Fibroblast of skin of left biceps (primary cell): ENCODE measurements at places on chromosomes 11 and 22.

GRCh38 chr11:86891036-86891435 lies 64.2 kb downstream of the FZD4 start:
- no peak for DNase-seq

DNA sequence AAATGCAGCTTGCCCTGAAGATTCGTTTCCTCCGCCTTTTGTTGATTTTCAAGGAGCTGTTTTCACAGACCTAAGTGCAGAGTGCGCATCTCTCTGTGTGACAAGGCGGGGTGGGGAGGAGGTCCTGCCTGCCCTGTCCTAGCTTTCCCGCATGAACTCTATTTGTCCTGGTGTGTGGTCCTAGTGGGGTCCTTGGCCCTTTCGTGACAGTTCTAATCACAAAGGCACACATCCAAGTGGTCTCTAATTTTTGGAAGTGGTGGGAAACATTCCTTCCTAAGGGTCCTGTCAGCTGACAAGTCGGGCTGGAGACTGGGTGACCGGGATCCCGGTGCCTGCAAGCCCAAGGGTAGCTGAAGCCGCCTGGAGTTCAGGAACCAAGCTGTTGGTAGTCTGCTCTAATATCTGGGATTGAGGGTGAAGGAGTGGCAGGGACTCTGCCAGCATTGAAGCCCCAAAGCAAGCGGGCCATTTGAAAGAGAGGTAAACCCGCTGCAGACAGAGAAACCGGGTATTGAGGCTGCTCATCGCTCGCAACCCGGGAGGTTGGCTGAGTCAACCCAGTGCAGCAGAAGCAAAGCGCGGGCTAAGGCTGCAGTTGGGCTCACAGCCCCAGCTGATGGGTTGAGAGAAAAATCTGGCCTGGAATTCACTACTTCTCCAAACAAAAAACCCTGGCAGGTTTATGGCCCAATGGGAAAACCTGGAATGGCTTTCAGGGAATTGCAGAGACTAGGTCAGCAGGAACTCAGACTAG lies 28.1 kb upstream of the FBXO3 start:
- DNase-seq, result peak; percentile 74

- no peak for DNase-seq
Measured at GRCh38 chr11:47595029-47595428, 818 bp upstream of the C1QTNF4 start.

- no peak for DNase-seq
Measured at GRCh38 chr11:69896250-69896649, 77.0 kb upstream of the FGF3 start.

GRCh38 chr22:27724157-27724556 lies 77.4 kb downstream of the MN1 start:
- DNase-seq, result no peak

GRCh38 chr11:101011881-101012280 lies 117.7 kb downstream of the PGR start:
- DNase-seq, result no peak

GRCh38 chr11:1928891-1929541 lies 9.5 kb downstream of the TNNT3 start:
- no peak for DNase-seq

DNA sequence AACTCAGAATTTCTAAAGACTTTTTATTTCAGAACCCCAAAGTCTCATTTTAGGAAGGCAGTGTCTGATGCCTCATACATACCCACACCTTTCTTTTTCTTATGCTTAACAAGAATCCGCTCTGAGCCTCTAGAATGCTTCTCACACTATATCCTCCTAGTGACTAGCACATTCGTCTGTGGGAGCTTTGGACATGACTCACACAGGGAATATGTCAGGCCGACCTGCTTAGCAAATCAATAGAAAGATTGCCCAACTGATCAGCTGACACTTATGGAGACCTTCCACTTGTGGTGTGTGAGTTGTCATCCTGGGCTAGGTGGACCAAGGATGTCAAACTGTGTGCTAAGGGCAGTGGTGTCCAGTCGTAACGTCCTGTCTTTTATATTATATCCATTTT lies 129.9 kb upstream of the TTC12 start:
- DNase-seq, result peak; percentile 77

DNA sequence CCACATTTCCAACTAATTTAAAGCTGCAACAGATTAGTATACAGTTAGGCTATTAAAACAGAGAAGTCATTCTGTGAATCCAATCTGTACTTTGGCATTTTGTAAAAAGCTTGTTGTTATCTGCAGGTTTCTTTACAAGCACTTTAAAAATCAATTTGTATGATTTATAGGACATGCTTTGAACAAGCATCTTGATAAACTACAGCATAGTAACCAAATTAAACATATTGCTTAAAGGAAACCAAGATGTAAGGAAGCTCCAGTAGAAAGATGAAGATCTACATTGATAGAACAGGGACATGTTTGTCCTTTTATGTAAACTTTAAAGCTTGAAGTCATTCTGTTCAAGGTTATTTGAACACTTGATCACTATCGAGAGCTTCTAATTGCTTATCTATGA lies 498.3 kb upstream of the CCDC90B start:
- no peak for DNase-seq

GRCh38 chr11:103051151-103051801 lies 40.7 kb downstream of the DCUN1D5 start:
- DNase-seq, result no peak

DNA sequence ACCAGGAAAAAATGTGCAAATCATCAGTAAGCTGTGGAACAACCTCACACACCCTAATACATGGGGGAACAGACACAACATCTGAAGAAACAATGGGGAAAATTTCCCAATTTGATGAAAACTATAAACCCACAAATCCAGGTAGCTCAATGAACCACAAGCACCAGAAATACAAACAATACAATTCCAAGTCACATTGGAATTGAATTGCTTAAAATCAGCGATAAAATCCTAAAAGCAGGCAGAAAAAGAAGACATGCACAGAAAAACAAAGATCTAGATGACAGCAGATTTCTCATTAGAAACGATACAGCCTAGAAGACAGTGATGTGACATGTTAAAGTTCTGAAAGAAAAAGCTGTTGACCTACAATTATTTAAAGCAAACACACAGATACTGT lies 32.0 kb downstream of the DGCR2 start:
- no peak for DNase-seq

- no peak for DNase-seq
Measured at GRCh38 chr11:45580399-45580798, 85.0 kb downstream of the CHST1 start.

- no peak for DNase-seq
Measured at GRCh38 chr11:85946221-85946620, 91.0 kb downstream of the CCDC83 start.

GRCh38 chr11:96196181-96196662 lies 146.8 kb downstream of the MAML2 start:
- DNase-seq, result no peak

- peak; percentile 39 for DNase-seq
Measured at GRCh38 chr11:12927221-12927620, 81.9 kb upstream of the RASSF10 start.

GRCh38 chr11:14460147-14460546 lies 39.5 kb downstream of the COPB1 start:
- no peak for DNase-seq

GRCh38 chr11:61403658-61404057 lies 11.3 kb downstream of the TMEM216 start:
- DNase-seq, result no peak

DNA sequence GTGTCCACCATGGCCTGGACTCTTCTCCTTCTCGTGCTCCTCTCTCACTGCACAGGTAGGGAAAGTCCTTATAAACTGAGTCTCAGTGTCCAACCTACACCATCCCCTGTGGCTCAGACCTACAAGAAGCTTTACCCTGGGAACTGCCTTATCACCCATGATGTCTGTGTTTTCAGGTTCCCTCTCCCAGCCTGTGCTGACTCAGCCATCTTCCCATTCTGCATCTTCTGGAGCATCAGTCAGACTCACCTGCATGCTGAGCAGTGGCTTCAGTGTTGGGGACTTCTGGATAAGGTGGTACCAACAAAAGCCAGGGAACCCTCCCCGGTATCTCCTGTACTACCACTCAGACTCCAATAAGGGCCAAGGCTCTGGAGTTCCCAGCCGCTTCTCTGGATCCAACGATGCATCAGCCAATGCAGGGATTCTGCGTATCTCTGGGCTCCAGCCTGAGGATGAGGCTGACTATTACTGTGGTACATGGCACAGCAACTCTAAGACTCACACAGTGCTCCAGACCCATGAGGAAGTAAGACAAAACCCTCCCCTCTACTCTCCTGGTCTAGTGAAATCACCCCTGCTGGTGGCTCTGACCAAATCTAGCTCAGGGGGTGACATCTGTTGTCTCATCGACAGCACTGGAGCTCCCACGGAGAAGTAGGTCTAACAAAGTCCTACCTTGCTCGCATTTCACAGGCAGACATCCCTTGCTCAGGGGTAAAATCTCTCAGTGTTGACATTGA lies 74.3 kb downstream of the VPREB1 start:
- DNase-seq, result no peak

DNA sequence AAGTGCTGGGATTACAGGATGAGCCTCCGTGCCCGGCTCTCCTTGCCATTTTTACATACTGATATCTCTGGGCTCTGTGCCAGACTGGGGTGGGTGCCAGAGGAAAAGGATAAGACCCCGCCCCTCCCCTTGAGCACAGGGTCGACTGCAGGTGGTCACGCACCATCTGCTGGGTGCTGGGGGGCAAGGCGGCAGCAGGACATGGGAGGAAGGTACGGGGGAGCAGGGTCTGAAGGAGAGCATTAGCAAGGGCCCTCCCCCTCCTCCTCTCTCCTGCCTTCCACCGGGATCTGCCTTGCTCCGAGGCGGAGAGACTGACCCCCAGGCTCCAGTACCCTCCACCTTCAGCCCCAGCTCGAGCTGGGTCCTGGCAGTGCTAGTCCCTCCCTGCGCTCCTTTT lies 9.7 kb upstream of the PGA3 start:
- no peak for DNase-seq

- DNase-seq, result no peak
Measured at GRCh38 chr11:48006301-48006992, 26.1 kb downstream of the PTPRJ start.

GRCh38 chr22:37898441-37899181 lies 7.5 kb upstream of the MICALL1 start:
- no peak for DNase-seq

GRCh38 chr11:125945797-125946520 lies at the start of gene VSIG10L2:
Gene VSIG10L2 (plus strand): TSS chr11:125946044. CDS start chr11:125946056, 12 bp downstream.
- no peak for DNase-seq

DNA sequence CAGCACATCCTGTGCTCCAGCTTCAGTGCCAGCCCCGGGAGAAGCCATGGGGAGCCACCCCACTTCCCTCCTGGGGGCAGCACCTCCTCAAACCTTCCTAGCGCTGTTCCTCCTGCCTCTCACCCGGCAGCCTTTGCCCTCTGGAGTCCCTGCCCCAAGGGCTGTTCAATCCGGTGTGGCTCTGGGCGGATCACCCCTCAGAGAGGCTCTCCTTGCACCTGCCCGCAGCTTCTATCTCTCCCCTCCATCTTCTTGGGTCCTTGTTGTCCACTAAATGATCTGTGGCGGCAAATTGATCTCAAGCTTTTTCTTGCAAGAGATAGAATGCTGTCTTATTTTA lies 18.1 kb upstream of the CDKN1C start:
- no peak for DNase-seq

- no peak for DNase-seq
Measured at GRCh38 chr22:50061141-50061823, 3.2 kb upstream of the TTLL8 start.

DNA sequence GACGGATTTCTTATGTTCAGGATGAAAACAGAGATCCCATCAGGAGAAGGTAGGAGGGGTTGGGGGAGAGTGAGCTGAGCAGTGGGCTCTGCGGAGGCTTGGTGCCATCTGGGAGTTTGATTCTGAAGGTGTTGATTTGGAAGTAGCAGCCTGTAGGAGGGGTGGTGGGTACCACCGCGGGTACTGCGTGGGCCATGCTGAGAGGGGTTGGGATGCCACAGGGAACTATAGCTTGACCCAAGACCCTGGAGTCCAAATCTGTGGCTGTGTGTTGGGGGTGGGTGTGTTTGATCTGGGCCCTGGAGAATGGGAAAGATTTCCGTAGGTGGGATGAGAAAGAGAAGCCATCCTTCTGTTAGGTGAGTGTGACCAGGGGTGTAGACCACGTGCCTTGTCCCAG lies 5.0 kb downstream of the INCENP start:
- no peak for DNase-seq

DNA sequence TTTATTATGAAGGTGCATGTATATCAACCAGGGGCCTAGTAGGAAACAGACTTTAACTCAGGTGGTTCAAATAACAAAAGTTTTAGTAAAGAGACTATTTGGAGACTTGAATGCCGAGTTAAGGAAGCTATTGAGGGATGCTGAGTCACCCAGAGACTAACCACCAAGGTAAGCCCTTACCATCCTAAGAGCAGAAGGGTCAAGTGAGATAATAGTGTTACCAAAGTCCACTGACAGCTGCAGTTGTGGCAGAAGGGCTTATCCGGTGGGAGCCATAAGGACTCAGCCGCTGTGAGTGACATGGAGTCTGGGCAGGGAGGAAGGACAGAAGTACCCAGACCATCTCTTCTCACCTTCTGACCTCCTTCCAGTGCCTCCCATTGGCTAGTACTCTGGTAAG lies 134.0 kb downstream of the INSC start:
- DNase-seq, result no peak

GRCh38 chr22:45163099-45163450 lies 650 bp upstream of the NUP50 start:
- DNase-seq, result no peak

DNA sequence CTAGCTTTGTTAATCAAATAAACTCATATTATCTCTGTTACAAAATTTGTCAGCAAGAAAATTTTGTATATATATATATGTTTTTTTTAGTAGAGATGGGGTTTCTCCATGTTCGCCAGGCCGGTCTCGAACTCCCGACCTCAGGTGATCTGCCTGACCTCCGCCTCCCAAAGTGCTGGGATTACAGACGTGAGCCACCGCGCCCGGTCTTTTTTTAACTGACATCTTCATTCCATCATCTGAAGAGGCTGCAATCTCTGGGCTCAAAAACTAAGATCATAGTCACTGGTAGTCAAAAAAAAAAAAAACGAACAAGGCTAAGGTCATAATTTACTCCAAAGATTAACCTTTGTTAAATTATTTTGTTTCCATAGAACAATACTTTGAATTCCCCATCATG lies 5.3 kb upstream of the KLHDC7B start:
- DNase-seq, result no peak

DNA sequence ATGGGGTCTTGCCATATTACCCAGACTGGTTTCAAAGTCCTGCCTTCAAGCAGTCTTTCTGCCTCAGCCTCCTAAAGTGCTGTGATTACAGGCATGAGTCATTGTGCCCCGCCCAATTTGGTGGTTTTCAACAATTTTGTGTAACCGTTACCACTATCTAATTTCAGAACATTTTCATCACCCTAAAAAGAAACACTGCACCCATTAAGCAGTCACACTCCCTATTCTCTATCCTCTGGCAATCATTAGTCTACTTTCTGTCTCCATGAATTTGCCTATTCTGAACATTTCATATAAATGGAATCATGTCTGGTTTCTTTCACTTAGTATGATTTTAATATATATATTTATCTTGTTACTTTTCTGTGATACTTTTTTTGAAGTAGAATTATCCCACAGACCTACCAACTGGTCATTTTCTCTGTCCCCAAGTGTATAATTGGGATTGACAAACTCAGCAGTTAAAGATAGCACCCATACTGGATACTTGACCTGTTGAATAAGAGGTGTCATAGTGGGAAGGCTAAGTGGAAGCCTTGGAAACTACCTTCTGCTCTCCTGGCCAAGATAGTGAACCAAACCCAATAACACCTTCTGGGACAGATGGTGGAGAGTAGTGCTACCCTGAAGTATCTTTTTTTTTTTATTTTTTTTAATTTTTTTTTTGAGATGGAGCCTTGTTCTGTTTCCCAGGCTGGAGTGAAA lies 64.8 kb downstream of the STIM1 start:
- DNase-seq, result no peak

- DNase-seq, result no peak
Measured at GRCh38 chr11:114264381-114264780, 31.8 kb upstream of the NNMT start.

- no peak for DNase-seq
Measured at GRCh38 chr11:113091481-113091780, 130.2 kb downstream of the NCAM1 start.
